ENCODE measurements at places on chromosomes 3 and 15.

- DNase-seq: no peak
These were observed 22.8 kb downstream of the CFAP100 start for GRCh38 chr3:126417515-126417914.

DNA sequence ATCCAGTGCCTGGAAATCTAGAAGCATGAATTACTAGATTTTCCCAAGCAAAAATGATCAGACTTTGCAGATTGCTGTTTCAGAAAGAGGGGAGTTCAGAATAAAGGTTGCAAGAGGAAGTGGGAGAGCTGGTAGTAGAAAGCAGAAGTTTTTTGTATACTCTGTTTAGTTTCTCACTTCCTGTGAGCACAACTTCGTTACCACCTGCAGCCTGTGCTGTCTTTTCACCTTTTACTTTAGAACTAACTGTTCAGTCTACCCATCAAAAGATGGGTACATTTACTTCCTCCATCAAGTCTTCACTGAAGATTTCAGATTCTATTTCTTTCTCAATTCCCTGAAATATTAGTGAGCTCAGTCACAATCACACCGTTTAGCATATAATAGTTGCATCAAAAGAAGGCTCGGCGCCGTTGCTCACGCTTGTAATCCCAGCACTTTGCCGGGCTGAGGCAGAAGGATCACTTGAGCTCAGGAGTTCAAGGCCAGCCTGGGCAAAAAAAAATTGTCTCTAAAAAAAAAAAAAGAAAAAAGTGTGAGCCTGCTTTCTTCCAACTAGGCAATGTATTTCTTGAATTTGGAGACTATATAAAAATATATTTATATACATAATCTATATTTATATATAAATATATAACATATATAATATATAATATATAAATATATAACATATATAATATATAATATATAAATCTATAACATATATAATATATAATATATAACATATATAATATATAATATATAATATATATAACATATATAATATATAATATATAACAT is 1.8 kb upstream of the CEP97 start:
- no peak for DNase-seq

- DNase-seq: no peak
These were observed 177.1 kb downstream of the RPLP1 start for GRCh38 chr15:69629631-69630161.

DNA sequence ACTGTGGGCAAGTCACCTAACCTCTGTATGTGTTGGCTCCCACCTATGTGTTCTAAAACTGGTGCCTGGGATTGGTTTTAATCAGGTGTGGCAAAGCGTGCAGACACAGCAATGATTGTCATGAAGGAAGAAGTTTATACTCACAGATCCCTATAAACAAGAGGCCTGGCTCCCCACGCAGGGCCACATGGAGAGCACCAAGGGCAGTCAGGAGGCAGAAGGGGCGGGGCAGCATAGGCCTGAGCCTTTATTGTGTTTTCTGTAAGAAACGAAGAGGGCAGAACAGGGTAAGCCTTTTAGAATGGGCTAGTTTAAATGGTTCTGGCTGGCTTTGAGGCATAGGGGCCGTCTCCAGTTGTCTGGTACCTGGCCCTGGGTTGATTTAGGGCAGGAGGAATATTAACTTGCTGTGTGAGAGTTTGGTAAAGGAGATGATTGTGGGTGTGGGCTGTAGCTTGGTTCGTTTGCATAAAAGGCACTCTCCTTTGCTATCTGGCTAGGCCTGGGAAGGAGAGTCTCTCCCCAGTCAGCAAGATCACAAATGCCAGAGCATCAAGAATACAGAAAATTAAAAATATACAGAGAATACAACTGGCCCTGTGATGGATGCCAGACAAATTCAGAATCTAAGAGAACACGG is 2.2 kb upstream of the FBXW12 start:
- no peak for DNase-seq
